ENCODE measurements at places on chromosomes 5 and 9.

- DNase-seq: no peak
These were observed 54.8 kb upstream of the ADAMTS2 start for GRCh38 chr5:179400020-179400419.

DNA sequence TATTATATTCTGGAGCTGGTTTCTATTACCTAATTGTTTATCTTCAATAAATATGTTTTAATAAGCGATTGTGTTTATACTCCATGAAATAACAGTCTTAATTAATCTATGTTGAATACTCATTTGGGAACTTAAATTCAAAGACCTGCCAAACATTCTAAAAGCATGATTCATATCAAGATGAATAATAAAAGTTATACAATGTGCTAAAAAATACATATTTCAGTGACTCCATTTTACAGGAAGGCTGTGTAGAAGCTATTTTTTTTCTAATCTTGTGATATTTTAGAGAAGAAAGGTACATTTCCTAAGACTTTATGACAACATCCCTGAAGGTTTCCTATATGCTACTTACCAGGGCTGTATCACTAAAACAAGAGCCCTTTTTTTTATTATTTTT, 417.9 kb downstream of the NFIB start:
- DNase-seq: no peak

DNA sequence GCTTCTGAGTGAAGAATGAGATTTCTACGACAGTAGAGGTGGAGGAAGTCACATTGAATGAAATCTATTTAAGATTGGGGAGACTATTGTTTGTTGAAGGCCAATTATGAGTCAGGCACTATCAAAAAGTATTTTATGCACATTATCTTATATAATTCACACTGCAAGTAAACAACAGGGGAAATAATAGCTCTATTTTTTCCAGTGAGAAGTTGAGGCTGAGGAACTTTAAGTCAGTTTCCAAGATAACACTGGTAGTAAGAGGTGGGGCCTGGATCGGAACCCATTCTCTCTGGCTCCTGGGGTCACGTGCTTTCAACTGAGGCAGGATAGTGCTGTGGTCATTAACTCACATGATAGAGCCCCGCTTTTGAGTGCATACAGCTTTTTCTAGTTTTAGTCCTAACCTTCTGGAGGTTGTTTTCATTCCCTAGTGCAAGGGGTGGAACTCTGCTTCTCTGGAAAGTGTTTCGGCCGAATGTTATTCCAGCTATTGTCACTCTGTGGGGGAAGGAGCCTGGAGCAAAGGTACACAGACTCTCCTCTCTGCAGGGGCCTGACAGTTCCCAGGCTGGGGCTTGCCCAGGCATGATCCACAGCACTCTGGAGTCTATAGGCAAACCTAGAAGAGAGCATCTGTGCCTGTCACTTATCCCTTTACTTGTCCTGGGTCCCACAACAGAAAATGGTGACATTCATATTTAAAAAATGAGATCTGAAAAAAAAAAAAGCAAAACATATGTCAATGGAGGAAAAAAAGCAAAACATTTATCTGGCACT, 352.4 kb upstream of the ACTBL2 start:
- DNase-seq: no peak

DNA sequence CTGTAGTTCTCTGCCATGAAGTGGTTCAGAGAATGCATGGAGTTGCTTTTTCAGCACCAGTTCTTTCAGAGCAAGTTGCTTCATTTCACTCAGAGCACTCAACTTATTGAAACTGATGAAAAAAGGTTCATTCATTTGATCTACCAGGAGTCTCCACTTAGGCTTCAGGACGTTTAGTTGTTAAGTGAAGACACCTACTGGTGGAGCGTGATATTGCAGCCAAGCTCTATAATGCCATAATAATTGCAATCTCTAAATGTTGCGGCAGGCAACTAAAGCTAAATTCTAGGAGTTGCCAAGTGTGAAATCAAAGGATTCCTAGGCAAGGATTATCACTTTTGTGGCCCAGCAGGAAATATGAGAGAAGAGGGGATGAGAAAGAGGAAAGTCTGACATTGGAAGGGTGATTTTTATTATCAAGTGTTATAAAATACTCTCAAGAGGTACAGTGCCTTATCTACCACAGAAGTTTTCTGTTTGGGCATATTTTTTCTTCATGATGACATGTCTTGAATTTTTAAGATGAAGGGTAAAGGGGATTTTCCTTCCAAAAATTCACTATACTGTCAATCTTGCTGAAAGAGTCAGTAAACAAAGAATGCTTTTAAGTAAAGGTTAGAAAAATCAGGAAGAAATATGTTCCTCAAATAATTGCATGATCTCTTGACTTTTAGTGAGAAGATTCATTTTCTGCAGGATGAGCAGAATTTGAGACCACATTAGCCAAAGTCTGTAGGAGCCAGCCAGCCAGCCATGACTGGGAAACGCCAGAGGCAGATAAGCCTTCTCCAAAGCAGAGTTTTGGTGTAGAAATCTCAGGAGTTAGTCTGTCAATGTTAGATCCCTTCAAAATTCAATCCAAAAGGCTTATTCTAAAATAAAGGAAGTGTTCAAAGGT, 83.4 kb downstream of the SH3PXD2B start:
- DNase-seq: peak; percentile 86

- DNase-seq: no peak
These were observed 80.3 kb downstream of the VCAN start for GRCh38 chr5:83551821-83552220.

DNA sequence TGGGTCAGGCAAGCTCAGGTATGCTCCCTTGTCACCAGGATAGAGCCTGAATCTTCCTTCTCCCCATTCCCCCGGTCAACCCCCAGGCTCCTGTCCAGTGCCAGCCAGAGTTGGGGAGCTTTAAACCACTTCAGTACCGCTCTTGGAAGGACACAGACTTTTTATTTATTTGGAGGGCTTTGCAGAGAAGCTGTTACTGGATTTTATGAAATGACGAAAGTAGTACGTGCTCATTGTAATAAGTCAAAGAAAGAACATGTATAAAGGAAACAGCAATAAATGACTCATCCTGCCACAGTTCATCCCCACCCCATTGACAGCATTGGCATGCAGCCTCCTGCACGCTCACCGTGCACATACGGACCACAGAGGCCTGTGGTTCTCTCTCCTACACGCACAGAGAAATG, 230.3 kb downstream of the AUH start:
- peak; percentile 57 for DNase-seq

DNA sequence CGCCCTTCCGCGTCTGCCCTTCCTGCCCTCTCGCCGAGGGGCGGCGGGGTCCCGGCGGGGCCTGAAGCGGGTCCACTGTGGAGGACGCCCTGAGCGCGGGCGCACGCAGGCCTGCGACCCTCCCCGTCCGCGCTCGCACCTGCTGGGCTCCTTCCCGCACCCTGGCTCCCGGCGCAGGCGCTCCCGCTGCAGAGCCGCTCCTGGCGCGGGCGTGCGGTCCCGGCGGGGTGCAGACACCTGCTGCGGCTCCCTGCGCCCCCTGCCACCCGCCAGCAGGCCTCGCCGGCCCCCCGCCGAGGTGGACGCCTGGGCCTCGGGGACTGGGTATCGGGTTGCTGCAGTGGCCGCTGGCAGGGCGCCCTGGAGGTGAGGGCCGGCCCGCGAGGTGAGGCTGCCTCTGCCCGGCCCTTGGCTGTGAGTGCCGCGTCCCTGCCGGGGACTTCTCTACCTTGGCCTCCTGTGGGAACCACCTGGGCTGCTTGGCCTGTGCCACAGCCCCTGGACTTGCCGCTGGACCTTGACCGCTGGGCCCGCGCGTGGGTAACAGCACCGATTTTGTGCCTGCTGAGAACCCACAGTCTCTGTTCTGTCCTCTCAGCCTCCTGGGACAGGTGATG, 627 bp downstream of the ARRDC1 start:
- DNase-seq: no peak

DNA sequence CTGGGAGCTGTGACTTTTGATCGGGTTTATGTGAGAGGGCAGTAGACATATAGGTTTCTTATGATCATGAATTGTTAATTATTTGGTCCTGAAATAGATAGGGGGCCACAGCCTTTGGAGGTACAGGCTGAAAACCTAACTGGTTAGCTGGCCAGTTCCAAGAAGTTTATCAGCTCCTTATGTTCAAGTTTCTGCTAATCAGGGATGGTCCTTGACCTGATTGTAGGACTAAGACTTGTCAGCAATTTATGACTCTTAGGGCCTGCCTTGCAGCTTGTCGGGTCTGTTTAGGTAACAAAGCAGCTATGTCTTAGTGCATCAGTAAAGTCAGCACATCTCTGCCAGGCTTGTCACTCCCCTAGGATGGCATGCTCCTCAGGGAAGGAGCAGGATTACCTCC, 151.8 kb upstream of the RUSC2 start:
- DNase-seq: no peak

DNA sequence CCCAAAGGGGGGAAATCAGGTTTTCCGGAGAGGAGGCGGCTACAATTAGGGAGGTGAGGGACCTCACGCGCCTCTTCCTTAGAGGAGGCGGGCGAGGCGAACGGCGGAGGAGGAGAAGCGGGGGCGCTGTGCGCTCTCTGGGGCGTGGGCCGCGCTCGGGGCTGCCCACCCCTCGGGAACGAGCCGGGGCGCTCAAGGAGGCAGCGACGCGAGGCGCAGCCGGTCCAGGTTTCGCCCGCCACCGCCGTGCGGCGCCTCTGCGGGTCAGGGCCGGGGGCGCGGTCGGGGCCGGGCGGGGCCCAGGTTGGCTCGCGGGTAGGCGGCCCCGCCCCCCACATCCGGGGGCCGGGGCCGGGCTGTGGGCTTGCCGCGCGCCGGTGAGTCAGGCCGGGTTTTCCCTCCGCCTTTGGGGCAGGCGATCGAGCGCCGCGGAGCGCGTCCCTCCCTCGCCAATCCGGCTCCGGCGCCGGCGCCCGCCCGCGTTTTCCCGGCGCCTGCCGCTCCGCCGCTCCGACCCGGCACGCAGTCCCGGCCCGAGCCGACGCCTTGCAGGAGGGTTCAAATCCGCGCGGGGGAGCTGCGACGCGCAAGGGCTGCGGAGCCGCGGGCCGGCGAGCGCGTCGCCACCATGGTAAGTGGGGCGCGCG, at the start of gene N4BP3:
N4BP3 (plus strand) TSS at position 392 of the 647 bp plus-strand sequence. CDS start 6,052 bp downstream, outside the sequence.
- DNase-seq: peak; percentile 67

- no peak for DNase-seq
These were observed 570 bp downstream of the CREBRF start for GRCh38 chr5:173056783-173057061.

- peak; percentile 13 for DNase-seq
These were observed 37.6 kb upstream of the STX17 start for GRCh38 chr9:99868845-99869244.

DNA sequence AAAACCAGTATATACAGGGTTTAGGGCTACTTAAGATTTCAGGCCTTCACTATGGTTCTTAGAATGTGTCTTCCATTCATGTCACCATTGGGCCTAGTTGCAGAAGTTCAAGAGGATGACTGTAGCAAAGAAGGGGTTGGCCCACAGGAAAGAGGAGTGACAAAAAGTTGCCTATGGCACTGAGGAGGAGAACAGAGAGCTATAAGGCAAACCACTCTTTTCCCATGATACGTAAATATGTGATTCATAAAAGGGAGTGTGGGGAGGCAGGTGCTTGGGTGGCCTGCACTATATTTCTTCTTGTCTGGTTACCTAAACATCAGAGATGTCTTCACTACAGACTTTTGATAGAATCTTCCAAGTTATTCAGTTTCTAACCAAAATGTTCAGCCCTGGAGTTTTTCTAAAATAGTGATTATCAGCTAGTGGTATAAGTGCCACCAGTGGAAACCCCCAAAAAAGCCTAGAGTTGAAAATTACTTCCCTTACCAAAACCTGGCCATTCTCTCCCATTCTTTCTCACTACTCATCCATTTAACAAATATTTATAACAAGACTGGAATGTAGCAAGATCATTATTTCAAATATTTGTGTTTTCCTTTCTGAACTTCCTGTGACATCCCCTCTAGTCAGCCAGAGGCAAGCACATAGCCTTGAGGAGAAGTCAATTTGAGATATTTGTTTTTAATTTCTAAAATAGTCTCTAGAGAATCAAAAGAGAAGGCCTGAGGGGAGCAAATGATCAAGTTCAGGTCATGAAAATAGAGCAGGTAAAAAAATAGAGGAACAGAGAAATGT, 367.4 kb downstream of the EFNA5 start:
- peak; percentile 35 for DNase-seq

- no peak for DNase-seq
These were observed 7.8 kb downstream of the NOTCH1 start for GRCh38 chr9:136537896-136538598.

DNA sequence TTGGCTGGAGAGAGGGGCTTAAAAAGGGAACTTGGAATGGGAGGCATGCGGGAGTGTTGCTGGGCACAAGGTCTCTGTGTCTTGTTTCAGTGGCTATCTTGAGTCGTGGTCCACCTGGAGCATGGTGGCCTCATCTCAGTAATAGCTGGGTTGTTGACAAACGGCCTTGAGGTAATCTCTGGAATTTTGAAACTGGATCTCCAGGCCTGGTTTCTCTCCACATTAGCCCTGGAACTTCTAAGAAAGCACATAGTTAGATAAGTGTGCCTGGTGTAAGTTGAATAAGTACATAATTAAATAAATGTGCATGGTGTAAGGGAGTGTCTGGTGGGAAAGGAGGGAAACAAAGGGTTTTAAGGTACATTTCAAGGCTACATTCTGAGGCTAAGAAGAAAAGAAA, 62.2 kb downstream of the INIP start:
- no peak for DNase-seq

DNA sequence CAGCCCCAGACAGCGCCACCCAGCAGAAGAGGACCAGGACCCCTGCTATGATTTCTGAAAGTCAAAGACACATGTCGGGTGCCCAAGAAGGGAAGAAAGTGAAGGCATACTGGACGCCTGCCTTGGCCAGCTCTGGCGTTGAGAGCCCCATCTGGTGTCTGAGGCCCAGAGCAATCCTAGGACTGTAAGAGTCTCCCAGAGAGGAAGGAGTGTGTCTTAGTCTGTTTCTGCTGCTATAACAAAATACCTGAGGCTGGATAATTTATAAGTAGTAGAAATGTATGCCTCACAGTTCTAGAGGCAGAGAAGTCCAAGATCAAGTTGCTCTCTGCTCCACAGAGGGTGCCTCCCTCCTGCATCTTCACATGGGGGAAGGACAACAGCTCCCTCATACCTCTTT, 10.8 kb downstream of the RASGEF1C start:
- no peak for DNase-seq

All from inflammatory macrophage treated with lipopolysaccharide for 4 hours (primary cell).